ENCODE measurements at places on chromosomes 2 and 18.

DNA sequence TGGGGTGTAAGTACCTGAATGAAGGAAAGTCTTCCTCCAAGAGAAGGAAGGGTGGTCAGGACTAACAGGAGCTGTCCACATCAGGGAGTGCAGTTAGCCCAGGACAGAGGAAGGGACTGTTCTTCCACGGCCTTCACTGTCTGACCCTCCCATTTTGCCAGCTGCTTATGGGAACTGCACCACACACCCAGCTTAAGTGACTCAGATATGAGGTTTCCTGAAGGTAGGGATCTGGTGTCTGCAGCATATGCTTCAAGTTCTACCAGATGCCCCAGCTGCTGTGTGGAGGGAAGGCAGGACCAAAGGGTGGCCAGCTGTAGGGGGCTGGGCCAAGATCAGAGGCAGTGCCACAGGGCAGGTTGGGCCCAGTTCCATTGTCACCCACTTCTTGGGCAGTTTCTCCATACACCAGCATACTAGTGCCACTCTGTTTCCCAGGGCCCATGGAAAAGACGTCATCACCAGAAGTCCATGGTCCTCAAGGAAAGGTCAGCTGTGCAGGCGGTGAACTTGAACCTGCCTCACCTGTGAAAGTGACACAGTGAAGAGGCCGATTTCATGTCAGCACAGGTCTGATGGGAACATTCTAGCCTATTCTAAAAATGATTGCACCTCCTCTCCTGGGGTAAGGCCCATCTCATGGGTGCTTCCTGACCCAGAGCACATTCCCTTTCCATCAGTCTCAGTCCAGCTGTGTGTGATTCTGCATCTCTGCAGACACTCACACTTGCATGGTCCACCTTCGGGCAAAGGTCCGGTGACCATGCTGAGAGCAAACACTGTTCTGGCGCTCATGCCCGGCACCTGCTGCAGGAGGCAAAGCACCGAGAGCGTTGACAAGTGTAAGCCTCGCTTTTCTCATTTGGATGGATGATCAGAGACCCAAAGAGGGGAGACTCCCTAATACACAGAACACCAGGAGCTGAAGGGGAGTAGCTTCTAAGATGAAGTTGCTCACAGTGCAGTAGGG, 68.0 kb downstream of the ACAA2 start:
- DNase-seq = no peak

DNA sequence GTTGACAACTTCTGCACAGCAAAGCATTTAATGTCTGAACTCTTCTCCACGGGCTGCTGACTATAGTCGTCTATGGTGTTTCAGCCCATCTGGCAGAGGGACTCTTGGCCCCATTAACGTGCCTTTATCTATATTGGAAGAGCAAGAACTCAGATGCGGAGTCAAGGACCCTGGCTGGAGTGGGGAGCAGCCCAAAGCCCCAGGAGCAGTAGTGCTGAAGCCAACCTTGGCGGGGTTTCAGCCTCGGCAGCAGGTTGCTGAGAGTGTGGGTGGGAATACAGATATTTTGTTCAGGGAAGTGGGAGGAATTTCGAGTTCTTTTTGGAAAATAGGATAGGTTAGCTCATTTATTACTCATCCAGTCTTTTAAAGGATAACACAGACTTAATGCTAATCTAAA, 34.2 kb downstream of the TMEM17 start:
- DNase-seq = no peak

DNA sequence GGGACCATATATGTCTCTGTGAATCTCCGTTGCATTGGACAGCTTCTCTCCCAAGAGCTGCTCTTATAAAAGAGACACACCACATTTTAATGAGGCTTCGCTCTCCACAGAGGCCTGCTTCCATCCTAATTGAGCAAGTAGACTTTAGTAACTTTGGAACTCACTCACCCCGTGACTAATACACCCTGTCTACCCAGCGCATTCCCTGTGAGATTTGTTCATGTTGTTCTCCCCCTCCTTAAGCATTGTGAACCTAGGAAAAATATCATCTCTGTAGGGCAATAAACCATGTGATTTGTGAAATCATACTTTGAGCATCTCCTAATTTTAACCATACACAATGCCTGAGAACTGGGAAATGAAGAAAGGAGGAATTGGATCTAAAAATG, 56.9 kb downstream of the MCFD2 start:
- no peak for DNase-seq

DNA sequence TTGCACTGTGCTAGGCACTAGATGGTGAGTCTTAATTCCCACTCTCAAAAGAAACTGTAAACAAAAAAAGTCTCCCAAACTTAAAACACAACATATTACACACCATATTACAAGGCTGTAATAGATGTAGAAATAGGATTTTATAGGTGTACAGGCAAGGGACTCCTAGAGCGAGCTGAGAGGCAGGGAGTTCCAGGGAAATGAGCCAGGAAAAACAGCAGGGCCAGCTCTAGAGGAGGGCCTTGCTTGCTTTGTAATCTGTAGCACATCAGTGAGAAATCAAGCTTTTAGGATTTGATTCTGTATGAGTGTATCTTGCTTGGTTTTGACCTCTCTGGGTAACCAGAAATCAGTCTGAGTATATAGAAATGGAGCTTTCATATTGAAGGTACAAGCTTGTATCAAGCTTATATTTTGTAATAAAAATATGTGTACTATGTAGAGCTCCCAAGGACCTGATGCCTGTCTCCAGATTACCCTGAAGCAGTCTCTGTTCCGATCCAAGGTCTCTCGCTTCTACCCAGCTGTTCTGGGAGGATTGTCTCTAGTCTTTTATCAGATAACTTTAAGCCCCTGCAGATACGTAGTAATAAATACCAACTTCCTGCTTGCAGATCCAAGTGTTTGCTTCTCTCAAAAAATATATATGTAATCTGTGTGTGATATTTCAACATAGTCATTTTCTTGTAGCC, 73.0 kb downstream of the MYO1B start:
- no peak for DNase-seq
